ENCODE measurements at places on chromosomes 7 and 10. TPM values are rescaled to one million over a fixed set of nuclear protein-coding genes. Genes with fewer than 3 reads are reported as not detected.

DNA sequence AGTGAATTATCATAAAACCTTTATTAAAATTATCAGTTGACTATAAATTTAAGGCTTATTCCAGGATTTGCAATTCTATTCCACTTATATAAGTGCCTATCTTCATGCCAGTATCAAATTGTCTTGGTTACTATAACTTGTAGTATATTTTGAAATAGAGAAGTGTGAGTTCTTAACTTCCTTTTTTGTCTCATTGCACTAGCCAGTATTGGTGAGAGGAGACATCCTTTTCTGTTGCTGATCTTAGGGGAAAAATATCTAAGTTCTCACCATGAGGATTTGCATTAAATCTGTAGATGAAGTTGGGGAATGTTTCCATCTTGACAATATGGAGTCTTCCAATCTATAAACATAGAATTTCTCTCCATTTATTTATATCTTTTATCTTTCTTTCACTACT, 104.2 kb upstream of the MKI67 start:
- H3K36me3 ChIP-seq = no peaks in the 10 kb centered on the region
- no peak overlapping the region for H3K27ac ChIP-seq

DNA sequence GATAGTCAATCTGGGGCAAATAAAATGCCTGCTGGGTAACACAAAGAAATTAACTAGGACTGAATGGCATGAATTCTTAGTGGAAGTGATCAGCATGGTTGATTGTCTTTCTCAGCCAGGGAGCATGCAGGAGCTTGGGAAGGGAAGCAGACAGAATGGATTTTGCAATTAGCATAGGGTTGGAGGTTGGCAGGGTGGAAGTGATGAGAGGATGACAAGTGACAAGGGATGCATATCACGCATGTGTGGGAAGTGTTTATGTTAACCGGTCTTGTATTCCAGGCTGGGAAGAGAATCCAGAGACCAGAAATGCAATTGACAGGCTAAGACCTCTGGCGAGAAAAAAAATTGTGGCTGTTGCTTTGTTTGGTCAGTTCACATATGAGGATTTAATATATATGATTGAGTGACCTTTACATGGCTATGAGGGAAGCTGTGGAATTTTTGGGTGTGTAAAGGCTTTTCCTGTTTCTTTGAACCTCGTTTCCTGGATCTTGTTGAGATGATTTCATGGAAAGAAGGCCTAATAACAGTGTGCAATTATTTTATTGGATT, 8.3 kb downstream of the MDFIC start:
- H3K27me3 ChIP-seq = no peaks in the 10 kb centered on the region
- DNase-seq = no peak

DNA sequence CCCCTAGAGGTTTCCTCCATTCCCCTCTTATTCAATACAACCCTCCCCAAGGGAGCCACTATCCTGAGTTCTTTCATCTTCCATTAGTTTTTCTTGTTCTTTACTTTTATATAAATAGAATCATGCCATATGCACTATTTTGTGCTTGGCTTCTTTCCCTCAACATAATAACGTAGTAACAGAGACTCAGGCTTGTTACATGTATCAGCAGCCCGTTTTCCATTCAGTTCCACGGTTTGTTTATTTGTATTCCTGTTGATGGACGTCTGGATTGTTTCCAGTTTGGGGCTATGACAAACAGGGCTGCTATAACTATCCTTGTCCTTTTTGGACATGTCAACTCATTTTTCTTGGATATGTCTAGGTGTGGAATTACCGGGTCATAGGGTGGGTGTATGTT, 264.4 kb upstream of the MKI67 start:
- DNase-seq = no peak
- H3K27ac ChIP-seq = no peak overlapping the region
- no peaks in the 10 kb centered on the region for H3K27me3 ChIP-seq
- H3K36me3 ChIP-seq = no peaks in the 10 kb centered on the region
- no peaks in the 10 kb centered on the region for H3K4me1 ChIP-seq

DNA sequence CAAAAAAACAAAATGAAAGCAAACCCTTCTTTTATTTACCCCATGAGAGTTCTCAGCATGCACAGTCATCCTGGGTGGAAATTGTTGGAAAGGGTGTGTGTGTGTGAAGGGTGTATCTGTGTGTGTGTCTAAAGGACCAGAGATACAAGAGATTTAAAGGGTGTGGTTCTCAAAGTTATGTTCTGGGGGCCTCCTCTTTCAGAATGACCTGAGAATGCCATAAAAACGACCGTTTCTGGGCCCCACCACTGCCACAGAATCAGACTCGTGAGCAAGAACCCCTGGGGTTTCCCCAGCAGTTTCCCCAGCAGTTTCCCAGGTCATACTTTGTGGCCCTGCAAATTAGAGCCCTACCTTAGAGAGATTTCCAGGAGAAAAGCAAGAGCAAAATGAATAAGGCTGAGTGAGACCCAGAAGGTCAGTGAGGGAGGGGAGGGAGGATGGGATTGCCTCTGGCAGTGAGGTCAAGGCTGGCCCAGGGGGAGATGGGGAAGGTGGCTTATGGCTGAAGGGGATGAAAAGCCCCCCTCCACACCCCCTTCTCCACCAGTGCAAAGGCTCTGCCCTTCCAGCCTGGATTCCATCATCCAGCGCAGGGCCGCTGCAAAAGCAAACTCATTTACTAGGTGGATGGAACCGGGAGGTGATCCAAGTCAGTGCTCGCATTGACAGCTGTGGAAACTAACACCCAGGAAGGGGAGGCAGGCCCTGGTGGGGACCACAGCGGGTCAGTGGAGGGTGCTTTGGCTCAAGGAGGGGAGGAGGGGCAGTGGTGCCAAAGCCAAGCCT, 10.2 kb downstream of the PYROXD2 start:
- no peak for DNase-seq
- no peak overlapping the region for H3K4me3 ChIP-seq
- H3K36me3 ChIP-seq = no peaks in the 10 kb centered on the region
- no peak overlapping the region for H3K27ac ChIP-seq

AKR1E2 gene
- 10.0 TPM for total RNA-seq

DNA sequence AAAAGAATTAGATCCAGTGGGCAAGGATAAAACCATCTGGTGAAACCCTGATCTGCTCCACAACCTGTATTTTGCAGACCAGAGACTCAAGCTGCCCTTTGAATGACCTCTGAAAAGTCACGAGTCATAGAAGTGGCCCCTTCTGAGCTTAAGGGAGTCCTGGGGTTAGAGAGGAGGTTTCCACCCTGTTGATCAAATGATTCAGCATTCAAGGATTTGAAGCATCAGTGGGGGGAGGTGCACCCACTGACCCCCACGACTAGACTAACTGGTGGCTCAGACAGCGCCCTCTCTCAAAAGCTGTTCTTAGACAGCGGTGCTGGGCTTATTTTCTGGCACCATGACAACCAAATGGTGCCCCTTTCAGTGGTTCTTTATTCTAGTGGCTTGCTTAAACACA, 44.3 kb downstream of the PLCE1 start:
- no peak for DNase-seq
- H3K27ac ChIP-seq = no peak overlapping the region
- no peaks in the 10 kb centered on the region for H3K27me3 ChIP-seq
- no peaks in the 10 kb centered on the region for H3K36me3 ChIP-seq
- H3K4me3 ChIP-seq = no peak overlapping the region
- no peaks in the 10 kb centered on the region for H3K4me1 ChIP-seq

GRCh38 chr7:2639181-2639681, 7.4 kb downstream of the TTYH3 start:
- peaks cover 68% of the 10 kb centered on the region for H3K4me1 ChIP-seq
- H3K4me3 ChIP-seq = no peak overlapping the region
- DNase-seq = no peak
- no peak overlapping the region for H3K27ac ChIP-seq

GRCh38 chr10:31242902-31243301, 76.1 kb upstream of the ZEB1 start:
- no peaks in the 10 kb centered on the region for H3K4me1 ChIP-seq
- DNase-seq = no peak
- no peak overlapping the region for H3K27ac ChIP-seq
- no peak overlapping the region for H3K4me3 ChIP-seq

DNA sequence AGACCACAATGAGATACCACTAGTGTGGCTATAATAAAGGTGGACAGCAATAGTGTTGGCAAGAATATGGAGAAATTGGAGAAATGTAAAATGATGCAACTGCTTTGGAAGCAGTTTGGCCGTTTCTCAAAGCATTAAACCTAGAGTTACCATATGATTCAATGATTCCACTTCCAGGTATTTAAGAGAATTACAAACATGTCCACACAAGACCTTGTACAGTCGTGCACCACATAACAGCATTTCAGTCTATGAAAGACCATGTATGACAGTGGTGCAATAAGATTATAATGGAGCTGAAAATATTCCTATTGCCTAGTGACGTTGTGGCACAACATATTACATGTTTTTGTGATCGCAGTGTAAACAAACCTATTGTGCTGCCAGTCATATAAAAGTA, 29.6 kb downstream of the CCDC172 start:
- H3K27me3 ChIP-seq = no peaks in the 10 kb centered on the region
- no peak overlapping the region for H3K27ac ChIP-seq
- H3K36me3 ChIP-seq = no peaks in the 10 kb centered on the region
- no peaks in the 10 kb centered on the region for H3K4me1 ChIP-seq

DNA sequence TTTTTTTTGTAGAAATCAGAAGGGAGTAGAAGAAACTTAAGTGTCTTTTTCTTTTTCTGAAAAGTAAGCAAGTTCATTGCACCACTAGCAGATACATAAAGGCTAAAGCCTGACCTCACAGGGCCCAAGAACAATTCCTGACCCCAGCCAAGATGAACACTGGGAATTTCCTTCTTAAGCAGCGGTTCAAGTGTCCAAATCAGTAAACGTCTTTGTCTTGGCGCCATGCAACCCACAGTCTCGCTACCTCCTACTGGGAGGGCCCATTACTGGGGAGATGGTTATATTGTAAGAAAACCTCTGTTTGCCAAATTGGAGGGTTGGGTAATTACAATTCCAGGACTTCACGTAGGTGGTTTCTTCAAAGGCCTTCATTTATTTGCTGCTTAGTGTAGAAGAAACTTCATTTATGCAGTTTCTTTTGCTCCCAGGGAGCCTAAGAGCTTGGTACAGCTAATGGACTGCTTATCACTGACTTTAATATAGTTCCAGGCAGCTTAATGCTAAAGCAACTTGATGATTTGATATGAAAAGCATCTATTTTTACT, 58.3 kb upstream of the ADRB1 start:
- no peaks in the 10 kb centered on the region for H3K36me3 ChIP-seq
- H3K4me3 ChIP-seq = no peak overlapping the region
- peaks cover 5% of the 10 kb centered on the region for H3K4me1 ChIP-seq
- no peak overlapping the region for H3K27ac ChIP-seq
- no peaks in the 10 kb centered on the region for H3K27me3 ChIP-seq

DNA sequence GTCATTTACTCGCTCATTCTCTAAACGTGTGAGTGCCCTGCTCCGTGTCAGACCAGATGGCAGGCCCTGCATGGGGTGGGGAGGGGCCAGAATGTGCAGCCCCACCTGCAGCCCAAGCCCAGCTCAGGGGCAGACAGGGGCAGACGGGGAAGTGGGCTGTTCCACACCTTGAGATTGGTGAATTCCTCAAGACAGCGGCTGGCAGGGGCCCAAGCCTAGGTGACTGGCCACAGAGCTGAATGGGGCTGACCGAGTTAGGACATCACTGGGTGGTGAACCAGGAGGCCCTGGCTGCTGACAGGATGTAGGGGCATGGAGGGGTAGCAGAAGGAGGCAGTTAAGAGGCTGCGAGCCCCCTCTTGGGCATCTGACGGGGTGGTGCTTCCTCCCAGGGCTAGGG, 79.1 kb downstream of the MGMT start:
- no peak for DNase-seq
- no peak overlapping the region for H3K27ac ChIP-seq
- no peak overlapping the region for H3K4me3 ChIP-seq
- no peaks in the 10 kb centered on the region for H3K27me3 ChIP-seq
- H3K4me1 ChIP-seq = no peaks in the 10 kb centered on the region
